NCI-H526 treated with DMSO at 0.1 percent for 48 hours (cell line): ENCODE measurements at places on chromosomes 3 and 15.

DNA sequence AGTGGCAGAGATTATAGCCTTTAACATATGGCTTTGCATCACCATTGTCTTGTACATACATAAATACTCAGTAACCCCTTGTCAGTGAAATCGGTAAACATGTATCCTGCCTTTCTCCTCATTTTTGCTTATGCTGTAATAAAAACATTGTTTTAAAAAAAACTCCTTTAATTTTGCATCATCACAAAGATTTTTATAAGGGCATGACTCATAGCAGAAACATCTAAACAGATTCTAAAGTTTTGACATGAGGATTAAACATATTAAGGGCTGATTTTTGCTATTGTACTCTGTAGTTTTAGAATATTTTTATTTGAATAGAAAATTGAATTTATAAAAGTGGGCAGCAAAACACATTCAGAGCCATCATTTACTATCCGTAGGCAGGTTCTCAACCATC is 275.9 kb downstream of the ZIC4 start:
- no peak for DNase-seq

GRCh38 chr3:188796122-188796631 is 375.6 kb upstream of the TPRG1 start:
- no peak for DNase-seq

- DNase-seq: no peak
Observed at GRCh38 chr3:135082706-135083105, 287.6 kb downstream of the EPHB1 start.

- no peak for DNase-seq
Observed at GRCh38 chr3:133494469-133494868, 79.0 kb upstream of the CDV3 start.

DNA sequence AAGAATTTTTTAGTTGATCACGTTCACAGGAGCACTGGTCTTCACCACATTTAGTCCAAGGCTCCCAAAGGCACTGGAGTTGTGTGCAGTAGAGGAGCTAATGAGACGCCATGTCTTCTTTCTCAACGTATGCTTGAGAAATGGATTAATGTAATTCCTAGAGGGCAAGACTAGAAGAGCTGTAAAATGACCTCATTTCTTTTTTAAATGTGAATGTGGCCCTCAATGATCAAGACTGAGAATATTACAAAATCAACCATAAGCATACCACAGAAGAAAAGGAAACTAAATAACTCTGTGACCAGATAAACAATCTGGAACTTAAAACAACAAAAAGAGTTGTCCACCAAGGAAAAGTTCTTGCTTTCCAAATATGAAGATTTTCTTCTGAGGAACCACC is 112.1 kb upstream of the THBS1 start:
- no peak for DNase-seq

DNA sequence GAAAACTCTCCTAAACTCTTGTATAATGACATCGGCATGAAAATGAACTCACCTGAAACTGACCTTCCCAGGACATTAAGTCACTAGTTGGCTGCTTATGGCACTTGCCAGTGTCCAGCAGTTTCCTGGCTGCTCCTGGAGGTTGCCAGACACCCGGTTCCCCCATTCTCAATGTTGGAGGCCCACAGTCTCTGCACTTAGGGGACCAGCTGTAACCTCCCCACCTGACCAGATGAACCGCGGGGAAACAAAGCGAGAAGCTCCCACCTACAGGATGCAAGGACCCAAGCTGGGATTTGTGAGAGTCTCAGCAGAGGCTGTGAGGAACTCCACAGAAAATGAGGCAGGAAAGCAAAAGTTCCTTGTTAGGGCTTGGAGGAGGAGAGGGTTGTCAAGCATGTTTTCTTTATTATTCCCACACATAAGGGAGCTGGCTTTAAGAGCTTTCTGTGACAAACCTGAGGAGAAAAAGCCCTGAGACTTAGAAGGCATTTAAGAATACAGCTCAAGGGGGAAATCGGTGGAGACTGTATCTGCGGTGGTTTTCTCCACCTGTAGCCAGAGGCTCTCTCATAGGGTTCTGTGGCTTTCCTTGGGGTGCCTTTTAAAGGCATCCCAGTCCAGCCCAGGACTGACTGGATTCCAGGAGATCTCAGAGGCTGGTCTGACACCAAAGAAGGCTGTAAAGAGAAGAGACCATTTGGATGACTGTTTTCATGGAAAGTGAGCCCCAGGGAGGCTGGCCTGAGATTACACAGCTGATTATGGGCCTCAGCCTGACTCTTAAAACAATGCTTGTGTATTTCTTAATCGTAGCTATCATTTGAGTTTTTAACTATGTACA is 4.6 kb downstream of the TPM1 start:
- DNase-seq: no peak

- no peak for DNase-seq
Observed at GRCh38 chr3:20076296-20076997, 36.2 kb downstream of the KAT2B start.

- no peak for DNase-seq
Observed at GRCh38 chr3:86788371-86788770, 202.6 kb downstream of the VGLL3 start.

DNA sequence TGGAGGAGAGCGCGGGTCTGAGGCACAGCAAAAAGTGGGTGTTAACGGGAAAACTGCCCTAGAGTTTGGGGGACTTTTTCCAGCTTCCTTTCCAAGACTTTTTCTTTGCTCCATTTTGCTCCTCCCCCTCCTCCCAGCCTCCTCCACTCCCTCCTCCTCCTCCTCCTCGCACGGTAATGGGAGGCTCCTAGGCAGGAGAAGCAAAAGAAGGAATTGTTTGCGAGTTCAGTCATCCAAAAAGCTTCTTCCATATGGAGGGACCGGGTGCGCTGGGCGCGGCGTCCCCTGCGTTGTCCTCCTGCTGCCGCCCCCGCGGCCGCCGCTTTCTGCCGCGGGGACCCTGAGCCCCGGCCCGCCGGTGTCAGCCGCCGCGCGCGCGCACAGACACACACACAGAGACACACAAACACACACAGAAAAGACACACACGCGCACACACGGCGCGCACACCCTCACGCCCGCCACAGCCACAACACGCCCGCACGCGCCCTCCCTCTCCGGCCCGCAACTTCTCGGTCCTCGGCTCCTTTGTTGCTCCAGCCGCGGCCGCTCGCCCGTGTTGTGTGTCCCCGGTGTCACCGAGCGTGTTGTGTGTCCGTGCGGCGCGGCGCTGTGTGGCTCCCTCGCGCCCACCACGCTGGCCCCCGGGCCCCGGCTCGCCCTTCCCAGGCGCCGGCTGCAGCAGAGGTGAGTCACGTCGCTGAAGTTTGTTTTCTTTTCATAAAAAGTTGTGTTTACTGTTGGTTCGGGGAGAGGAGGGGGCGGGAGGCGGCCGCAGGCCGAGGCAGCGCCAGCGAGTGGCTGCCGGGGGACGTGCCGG is at the start of gene BOC:
Gene BOC, plus strand, starts transcription at position 228 of the 820 bp plus-strand sequence. CDS start 38,246 bp downstream, outside the sequence.
- no peak for DNase-seq

DNA sequence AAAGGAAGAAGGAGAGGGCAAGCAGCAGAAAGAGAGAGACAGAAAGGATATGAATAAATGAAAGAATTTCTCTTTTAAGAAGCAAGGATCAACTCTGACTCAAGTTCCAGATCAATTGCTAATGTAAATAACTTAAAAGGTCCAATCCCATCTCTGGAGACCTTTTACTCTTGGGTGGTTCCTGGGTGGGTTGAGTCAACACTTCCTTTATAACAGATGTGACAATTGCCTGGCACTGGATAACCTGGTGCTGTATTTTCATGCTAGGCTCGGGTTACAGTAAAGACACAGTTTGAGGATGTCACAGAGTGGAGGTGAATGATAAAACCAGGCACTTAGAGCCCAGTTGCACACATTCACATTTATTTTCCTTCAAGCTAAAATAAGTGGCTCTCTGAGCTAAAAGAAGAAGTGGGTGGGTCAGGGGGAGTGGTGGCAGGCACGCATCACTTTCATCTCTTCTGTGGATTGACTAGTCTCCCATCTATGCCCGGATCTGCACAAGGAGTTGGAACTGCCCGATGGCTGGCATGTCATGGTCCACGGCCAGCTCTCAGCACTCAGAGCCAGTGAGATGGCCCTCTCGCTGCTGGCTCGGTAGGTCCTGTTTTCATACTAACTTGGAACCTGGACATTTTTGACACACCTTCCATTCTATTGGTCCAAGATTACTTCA is 465.8 kb downstream of the FOXP1 start:
- DNase-seq: no peak

DNA sequence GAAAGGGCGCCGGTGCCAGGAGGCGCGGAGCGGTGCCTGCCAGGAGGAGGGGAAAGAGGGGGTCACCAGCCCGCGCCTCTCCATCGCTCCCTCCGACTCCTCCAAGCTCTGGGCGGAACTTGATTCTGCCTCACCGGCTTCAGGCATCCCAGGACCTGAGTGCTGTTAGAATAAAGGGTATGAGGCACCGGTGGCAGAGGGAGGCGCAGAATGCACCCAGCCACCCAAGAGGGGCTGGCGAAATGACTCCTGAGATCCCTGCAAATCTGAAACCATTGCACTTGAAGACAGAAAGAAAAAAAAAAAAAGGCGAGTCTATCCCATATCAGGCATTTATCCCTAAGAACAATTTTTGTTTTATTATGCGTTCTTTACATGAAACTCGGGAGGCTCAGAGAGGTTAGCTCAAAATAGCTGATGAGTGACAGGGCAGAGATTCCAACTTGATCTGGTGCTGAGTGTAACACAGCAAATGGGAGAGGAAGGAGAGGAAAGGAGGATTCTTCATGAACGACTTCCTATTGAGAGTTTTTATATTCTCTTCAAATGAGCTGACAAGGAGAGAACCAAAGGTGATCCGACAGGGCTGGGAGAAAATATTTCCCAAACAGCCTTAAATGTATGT is 157.0 kb upstream of the FRMD4B start:
- DNase-seq: no peak

- DNase-seq: no peak
Observed at GRCh38 chr3:25581335-25581734, 83.4 kb downstream of the TOP2B start.

DNA sequence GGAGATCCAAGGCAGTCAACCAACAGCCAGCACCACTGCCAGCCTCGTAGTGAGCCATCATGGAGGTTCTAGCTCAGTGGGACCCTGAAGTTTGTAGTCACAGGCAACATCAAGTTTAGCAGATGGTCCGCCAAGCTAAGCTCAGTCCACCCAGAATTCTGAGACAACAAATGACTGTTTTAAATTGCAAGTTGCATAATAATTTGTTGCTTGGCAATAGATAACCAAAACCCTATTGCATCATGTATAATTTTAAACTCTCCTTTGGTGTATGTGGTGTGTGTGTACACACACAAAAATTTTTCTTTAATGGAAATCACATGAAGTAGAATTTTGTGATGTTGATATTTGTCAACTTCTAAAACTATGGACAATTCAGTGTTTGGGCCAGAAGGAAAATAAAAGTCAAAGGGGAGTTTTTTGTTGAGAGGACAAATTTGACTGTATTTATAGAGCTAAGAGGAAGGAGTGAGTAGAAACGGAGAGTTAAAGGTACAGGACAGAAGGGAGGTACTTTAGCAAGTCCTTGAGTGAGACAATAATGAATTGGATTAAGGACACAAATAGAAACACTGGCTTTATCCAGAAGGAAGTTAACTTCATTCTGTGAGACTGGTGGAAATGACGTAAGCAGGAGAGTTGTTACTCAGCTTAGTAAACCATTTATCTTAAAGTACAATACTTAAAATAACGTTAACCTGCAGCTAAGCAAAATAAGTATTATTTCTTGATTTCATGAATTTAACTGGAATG is 83.6 kb downstream of the NCEH1 start:
- DNase-seq: no peak

GRCh38 chr3:185807445-185808068 is 17.3 kb downstream of the IGF2BP2 start:
- DNase-seq: no peak

DNA sequence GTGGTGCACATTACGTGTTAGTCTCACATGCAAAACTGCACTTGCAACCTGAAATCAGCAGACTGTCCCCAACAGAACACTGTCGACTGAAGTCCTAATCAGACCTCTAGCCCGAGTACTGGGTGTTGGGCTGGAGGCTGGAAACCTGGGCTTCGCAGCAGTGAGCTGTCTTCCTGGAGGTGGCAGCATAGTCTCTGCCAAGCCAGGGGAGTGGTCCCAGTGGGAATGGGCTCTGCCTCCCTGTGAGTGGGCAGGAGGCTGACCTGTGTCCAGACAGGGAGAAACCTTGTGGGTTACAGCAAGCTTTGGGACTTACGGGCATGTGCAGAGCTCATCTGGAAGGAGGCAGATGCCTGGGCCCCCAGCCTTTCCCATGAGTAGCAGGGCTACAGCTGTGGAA is 38.2 kb upstream of the MYZAP start:
- no peak for DNase-seq

GRCh38 chr3:143731776-143732175 is 116.5 kb downstream of the SLC9A9 start:
- DNase-seq: no peak

DNA sequence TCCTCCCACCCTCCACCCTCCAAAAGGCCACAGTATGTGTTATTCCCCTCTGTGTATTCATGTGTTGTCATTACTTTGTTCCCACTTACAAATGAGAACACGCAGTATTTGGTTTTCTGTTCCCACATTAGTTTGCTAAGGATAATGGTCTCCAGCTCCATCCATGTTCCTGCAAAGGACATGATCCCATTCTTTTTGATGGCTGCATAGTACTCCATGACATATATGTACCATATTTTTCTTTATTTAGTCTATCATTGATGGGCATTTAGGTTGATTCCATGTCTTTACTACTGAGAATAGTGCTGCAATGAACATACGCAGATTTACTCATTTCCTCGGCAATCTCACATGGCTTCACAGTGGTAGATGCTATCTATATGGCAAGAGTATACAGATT is 453.6 kb upstream of the CFAP20DC start:
- DNase-seq: no peak

DNA sequence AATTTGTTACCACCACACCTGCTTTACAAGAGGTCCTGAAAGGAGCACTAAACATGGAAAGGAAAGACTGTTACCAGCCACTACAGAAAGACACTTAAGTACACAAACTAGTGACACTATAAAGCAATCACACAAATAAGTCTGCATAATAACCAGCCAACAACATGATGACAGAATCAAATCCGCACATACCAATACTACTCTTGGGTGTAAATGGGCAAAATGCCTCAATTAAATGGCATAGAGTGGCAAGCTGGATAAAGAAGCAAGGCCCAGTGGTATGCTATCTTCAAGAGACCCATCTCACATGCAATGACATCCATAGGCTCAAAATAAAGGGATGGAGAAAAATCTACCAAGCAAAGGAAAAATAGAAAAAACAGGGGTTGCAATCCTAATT is 106.8 kb upstream of the PRR23C start:
- DNase-seq: no peak

DNA sequence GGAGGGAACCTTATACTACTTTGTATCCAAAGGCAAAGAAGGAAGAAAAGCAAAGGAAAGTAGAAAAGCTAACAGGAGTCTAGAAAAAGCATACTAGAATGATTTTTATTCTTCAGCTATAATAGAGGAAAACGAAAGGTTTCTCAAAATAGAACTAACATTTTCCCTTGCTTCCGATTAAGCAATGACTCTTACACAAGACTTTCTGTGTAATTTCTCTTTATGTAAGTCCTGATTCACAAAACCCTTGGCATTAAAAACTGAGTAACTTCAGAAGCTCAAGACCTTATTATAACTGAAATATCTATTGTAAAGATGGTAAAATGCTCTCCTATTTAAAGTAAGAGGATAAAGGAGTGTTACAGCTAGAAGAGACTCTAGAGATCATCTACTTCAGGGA is 97.4 kb downstream of the DTWD1 start:
- no peak for DNase-seq

GRCh38 chr15:25525741-25526140 is 86.9 kb upstream of the UBE3A start:
- DNase-seq: no peak

GRCh38 chr3:12289524-12289923 is 654 bp downstream of the PPARG start:
- no peak for DNase-seq

GRCh38 chr3:191492601-191493000 is 31.6 kb downstream of the PYDC2 start:
- DNase-seq: no peak
